NCI-H226 (cell line): ENCODE measurements at places on chromosomes 3 and 15.

- DNase-seq, result no peak
These were observed 357.8 kb downstream of the VPS13C start for GRCh38 chr15:61702224-61703020.

DNA sequence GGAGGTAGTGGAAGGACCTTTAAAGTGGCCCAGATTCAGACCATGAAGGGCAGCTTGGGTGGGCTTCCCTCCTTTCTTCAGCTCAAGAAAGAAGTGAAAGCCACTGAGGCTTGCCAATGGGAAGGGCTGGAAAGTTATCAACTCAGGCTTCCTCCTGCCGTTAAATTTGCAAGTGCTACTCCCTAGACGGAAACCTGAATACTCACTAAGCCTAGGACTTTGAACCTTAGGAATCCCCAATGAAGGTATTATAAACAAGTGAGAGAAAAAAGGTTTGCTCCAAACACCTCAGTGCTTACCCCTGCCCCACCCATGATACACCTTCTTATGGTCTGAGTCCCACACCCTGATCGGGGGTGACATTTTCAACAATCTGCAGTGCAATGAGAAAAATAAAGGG is 396.4 kb downstream of the SHQ1 start:
- no peak for DNase-seq

DNA sequence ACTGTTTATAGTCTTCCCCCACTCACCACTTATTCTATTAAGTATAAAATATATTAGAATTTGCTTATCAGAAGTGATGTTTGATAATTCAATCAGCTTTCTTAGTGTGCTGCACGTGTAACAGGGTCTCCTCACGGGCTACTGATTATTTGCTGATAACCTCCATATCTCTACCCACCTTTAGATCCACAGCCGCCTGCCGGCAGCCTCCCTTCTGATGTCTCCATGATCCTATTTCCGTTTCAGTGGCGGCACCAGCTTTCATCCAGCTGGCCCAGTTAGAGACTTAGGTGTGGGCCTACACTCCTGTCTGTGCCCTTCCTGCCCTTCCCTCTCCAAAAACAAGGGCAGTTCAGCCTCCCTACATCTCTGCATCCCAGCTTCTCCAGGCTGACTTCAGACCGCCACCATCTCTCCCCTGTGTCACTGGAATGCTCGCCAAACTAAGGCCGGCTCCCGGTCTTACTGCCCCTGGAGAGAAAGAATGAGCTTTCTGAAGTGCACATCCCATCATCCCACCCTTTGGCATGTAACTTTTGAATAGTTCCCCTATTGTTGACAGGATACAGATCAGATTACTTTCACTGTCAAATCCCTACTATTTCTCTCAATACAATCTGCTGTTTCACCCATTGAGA is 76.6 kb upstream of the PRTG start:
- no peak for DNase-seq

GRCh38 chr3:32623532-32623931 is 52.9 kb upstream of the DYNC1LI1 start:
- no peak for DNase-seq

DNA sequence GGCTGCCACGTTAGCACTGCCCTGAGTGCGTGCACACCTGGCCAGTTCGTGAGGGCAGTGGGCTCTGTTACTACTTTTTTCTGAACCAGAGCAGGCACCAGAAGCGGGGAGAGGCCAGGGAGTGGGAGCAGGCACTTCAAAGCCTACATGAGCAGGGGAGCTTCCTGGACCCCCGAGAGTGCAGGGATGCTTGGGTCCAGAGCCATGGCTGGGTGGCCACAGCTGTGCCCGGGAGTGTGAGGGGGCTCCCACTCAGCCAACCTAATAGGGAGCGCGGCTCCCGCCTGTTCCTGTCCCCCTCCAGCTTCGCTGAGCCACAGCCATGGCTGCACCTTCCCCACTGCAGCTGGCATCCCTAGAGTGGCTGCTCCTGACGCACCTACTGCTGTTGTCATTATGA is 1423.3 kb downstream of the SI start:
- no peak for DNase-seq

DNA sequence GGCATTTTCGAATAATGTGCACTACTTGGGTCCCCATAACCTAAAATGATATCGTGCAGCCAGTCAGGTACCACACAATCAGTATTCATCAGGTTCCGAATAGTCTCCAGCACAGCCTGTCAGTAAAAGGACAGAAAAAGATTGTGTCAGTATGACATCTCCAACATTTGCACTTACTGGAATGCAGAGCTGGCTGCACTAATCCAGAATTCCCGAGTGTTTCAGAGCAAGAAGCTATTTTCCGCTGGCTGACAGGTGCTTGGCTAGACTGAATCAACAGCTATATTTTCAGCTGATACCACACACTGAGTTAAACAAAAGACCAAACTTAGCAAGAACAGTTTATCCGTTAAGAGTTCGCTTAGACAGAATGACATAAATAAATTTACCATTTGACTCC is 68.8 kb downstream of the AQR start:
- no peak for DNase-seq

- peak; percentile 76 for DNase-seq
These were observed 206.9 kb downstream of the KLHL25 start for GRCh38 chr15:85587707-85588411.
